ENCODE measurements at places on chromosomes 3 and 15.

DNA sequence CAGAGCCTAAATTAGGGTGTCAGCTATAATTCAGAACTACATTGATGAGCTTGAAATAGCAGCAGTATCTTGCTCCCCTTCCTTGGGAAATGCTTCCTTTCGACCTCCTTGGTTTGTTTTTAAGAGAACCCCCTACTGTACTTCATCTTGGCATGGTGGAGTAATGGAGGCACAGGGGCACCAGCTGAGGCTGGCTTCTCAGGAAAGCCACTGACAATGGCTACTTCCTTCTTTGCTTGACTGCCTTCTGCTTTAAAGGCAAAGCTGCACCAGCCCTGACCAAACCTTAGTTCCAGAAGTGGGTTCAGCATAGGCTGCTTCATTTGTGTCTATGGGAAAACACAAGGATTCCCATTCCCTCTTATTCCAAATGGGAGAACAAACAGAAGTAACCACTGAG is 1.5 kb upstream of the FBXL22 start:
- no peak for DNase-seq

- no peak for DNase-seq
Measured at GRCh38 chr15:39589815-39590644, 9.2 kb downstream of the THBS1 start.

GRCh38 chr15:88161636-88162035 is 94.9 kb downstream of the NTRK3 start:
- no peak for DNase-seq

DNA sequence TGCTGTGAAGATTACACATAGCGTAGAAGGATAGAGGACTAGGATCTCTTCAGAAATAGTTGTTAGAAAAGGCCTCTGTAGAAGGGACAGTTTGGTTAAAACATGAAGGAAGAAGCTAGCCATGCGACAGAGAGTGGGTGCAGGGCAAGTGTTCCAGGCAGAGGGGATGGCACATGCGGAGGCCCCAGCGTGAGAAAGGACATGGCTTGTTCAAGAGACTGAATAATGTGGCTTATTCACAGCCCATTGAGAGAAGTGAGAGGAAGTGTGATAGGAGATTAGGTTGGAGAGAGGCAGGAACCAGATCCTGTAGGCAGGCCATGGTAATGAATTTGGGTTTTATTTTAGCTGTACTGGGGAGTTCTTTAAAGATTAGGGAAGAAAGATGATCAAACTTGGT is 56.4 kb downstream of the NEO1 start:
- no peak for DNase-seq

- DNase-seq = no peak
Measured at GRCh38 chr3:181459516-181459915, 252.2 kb upstream of the SOX2 start.

GRCh38 chr3:27578032-27578431 is 93.8 kb upstream of the SLC4A7 start:
- no peak for DNase-seq

- no peak for DNase-seq
Measured at GRCh38 chr15:43541785-43542184, 24.4 kb downstream of the MAP1A start.

GRCh38 chr3:42752961-42753360 is 20.1 kb downstream of the CCDC13 start:
- DNase-seq = no peak

- no peak for DNase-seq
Measured at GRCh38 chr15:25249236-25250010, 189.4 kb downstream of the UBE3A start.

- DNase-seq = no peak
Measured at GRCh38 chr3:59877263-59878037, 827.6 kb upstream of the CFAP20DC start.

- no peak for DNase-seq
Measured at GRCh38 chr3:105516972-105517371, 150.3 kb downstream of the ALCAM start.

DNA sequence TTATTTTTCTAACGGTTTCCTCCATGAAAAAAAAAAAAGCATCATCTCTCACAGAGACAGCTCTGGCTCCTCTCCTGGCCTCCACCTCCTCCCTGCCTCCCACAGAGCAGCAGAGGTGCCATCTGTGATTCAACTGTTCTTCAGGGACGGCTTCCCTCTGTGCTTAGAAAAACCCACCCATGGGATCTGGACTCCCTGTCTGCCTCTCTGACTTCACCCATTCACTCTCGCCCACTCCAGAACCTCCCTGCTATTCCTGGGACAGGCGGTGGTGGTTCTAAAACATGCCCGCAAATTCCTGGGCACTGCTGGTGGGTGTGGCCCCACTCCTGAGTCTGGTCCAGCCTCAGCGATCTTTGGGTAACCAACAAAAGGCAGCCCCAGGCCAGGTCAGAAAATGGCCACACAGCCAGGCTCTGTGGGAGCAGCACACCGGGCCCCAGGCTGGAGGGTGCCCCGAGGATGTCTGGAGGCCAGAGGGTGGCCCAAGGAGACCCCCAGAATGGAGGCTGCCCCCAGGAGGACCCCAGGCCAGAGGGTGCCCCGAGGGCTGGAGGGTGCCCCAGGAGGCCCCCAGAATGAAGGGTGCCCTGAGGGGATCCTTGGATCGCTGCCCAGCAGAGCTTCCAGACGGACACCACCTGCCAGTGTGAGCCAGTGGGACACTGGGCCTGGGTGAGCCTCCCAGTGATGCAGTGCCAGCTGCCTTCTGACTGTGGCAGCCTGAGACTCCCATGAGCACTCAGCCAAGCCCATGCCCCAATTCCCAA is 2.6 kb upstream of the CHST13 start:
- no peak for DNase-seq

GRCh38 chr3:48320996-48321395 is 12.5 kb downstream of the SPINK8 start:
- DNase-seq = no peak

DNA sequence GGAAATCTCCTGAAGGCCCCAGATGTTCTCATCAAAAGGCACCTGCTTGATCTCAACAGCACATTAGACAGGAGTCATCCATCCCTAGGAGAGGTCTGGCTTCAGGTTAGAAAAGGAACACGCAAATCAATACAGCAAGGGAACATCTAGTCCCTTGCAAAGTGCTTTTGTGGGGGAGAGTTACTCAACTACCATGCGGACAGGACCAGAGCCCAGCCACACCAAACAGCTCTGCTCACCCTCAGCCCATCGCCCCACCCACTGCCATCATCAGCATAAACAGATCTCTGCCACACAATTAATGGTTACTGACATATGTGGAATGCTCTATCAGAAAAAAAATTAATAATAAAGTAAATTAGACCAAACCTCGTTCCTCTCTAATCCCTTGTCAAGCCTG is 85.6 kb downstream of the MYLK start:
- DNase-seq = no peak

DNA sequence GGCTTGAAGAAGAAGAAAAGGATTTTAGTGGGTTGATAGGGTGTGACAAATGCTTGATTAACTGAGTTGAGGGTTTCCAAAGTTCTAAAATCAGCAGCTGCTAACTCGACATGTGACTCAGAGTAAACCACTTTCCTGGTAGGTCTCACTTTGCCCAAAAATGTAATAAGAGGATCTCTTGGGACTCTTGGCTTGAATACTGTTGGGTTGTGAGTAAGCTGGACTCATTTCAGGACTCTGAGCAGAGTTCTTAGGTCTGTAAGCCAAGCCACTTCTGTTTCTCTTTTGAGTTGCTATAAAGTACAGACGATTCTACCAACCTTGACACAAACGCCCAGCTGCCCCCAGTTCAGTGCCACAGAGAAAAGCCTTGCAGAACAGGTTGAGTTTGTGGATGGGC is 241.1 kb downstream of the ZNF621 start:
- no peak for DNase-seq

DNA sequence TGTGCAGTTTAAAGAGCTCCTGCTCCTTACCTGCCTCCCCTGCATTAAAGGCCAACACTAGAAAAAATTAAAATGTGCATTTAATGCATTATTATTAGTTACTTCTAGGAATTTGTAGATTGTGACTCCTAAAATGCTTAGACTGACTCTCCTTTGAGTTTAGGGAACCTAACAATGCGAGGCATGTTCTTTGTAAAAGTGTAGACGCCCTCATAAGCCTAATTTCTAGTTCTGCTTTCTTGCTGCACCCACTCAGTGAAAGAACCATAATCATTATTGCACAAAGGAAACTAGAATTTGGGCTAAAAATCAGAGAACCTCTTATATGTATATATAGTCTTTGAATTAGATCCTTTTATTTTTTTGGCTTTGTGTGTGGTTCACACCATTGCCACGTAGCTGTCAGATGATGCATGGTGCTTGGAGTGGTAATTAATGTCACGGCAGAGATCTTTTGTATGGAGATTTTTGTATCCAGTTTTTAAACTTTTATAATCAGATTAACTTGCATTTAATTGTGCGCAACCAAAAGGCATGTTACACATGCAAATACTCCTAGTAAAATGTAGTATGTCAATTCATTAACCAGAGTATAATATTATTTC is 710 bp downstream of the ABHD10 start:
- peak; percentile 14 for DNase-seq

GRCh38 chr15:70647396-70647795 is 116.0 kb downstream of the UACA start:
- DNase-seq = no peak

GRCh38 chr3:43288366-43288765 is 2.0 kb downstream of the SNRK start:
- peak; percentile 42 for DNase-seq

GRCh38 chr3:129205109-129205832 is 21.6 kb upstream of the CNBP start:
- DNase-seq = no peak

GRCh38 chr3:111921181-111921580 is 57.6 kb upstream of the ABHD10 start:
- no peak for DNase-seq

GRCh38 chr3:38084334-38085310 is 45.6 kb downstream of the DLEC1 start:
- no peak for DNase-seq

GRCh38 chr3:129305592-129306091 is 27.0 kb downstream of the HMCES start:
- peak; percentile 67 for DNase-seq

DNA sequence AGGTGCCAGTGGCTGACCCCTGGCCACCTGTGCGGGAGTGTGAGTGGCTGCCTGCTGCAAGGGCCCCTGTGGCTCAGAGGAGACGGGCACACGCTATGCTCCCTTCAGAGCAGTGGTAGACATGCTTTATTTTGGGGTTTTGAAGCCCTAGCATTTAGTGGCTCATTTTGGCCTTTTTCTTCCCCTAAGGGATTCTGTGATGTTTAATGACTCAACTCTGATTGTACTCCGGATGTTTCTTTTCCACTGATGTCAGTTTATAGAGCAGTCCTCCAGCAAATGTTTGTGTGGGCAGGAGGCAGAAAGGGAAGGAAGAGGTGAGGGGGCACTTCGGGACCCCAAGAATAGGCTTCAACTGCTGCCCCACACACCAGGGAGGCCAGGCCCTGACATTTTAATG is 288.9 kb upstream of the C2CD4B start:
- DNase-seq = peak; percentile 6

DNA sequence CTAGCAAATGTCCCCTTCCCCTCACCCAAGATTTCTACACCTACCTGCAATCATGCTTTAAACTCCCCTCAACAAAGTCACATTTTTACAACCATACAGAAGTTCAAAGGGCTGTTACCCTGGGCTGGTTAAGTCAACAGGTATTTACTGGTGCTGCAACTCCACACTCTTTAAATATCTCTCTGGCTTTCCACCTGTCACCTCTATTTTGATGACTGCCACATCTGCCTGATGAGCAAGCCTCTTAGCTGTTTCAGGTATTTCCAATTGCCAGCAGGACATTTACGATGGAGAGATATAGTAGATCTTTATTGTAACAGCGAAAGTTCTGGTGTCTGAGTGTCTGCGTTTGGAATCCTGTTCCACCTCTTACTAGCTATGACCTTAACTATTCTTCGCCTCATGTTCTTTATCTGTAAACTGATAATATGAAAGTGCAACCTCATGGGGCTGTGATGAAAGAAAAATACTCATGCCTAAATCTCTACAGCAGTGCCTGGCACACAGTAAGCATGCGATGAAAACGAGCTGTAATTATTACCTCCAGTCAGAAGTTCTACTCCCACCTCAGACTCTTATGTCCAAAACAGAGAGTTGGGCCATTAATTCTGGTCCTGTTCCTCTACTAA is 44.2 kb upstream of the TPM1 start:
- DNase-seq = no peak

GRCh38 chr3:50173685-50174516 is 17.5 kb upstream of the GNAT1 start:
- DNase-seq = no peak
